RKO (cell line): ENCODE measurements at places on chromosomes 7 and 10.

- DNase-seq: no peak
Measured at GRCh38 chr10:112713411-112713810, 236.6 kb upstream of the TCF7L2 start.

DNA sequence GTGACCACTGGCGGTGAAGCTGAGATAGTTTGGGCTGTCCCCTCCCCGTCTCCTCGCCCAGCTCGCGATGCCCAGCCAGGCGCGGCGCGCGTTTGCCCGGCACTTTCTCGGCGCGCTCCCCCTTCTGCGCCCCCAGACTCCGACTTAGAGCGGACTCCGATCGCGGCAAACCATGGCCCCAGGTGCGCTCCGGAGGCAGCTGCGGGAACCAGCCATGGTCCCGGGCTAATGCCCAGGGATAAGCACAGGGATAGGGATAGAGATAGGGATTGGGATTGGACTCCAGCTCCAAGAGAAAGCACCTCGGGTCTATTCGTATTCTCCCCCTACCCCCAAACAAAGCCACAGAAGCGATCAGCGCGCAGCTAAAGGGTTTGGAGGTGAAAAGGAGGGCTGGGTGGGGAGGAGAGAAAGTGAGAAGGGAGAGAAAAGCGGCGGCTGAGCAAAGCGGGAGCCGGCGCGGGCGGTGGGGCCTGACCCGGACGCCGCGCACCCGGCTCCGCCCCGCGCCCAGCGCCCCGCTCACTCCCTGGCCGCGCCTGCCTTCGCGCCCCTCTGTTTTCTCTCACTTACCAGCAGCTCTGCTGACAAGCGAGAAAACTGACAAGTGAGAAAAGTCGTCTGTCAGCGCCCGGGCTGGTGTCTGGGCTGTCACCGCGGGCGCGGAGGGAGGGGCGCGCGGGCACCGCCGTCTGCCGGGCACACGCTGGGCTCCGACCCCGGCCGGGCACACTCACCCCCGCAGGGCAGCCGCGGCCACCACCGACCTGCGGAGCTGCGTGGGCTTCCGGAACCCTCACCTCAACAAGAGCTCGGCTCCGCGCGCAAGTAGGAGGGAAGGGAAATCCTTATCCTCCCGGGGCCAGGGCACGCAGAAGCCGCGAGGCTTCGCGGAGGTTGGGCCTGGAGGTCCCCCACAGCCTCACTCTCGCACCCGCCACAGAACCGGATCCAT lies at the start of gene PDE1C:
Gene PDE1C, minus strand, starts transcription at position 2 of the 955 bp plus-strand sequence.
- DNase-seq: no peak

GRCh38 chr7:997404-998395 lies 14.7 kb downstream of the CYP2W1 start:
- DNase-seq: no peak

- no peak for DNase-seq
Measured at GRCh38 chr7:29255906-29256692, 61.5 kb downstream of the CHN2 start.

- no peak for DNase-seq
Measured at GRCh38 chr10:4830551-4830950, 4.5 kb downstream of the AKR1E2 start.

- no peak for DNase-seq
Measured at GRCh38 chr7:155590215-155591018, 44.1 kb upstream of the CNPY1 start.

DNA sequence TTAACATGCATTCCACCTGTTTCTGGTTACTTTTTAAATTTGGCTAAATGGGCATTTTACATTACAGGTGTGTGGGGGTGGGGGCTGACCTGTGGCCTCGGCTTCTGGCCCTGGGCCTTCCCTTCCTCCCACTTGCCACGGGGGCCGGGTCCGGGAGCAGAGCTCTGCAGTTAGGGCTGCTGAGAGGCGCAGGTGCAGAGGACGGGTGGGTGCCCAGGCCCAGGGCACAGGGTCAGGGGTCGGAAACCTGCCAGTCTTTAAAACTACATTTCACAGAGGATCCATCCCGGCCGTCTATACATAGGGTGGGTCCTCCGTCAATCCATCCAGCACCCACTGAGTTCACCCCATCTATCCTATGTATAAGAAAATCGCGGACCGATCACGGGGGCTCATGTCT lies 106.5 kb upstream of the INSIG1 start:
- DNase-seq: no peak

DNA sequence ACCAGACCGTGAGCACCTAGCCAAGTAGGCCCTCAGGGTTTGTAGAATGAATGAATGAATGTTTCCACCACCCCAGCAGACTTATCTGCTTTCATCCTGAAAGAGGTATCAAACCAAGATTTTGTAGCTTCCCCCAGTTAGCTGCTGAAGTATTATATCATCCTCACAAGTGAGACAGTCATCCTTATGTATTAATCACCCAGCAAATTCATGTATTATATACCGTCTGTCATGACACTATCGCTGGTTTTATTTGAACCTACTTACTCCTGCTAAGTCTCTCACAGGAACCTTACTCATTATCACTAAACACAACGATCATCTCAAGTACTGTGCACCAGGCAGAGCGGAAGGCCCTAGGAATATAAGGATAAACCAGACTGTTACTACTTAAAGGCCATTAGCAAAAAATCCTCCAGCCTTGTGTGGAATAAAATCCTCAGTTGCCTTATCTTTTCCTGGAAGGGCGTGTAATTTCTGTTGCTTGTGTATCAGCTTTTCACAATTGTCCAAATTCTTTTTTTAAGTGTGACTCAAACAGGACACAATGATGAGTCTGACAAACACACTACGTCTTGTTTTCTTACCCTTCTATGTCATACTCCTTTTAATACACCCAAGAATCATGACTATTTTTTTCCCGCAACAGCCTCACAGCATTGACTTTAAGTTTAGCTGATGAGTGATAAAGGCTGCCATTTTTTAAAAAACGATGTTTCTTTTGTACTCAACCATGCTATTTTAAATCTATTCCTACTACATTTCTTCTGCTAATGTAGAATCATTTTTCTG lies 176.1 kb upstream of the KLF14 start:
- peak; percentile 82 for DNase-seq
